Non-pigmented ciliary epithelial cell (primary cell): ENCODE measurements at places on chromosomes 6 and 20.

- DNase-seq: no peak
These were observed 865 bp upstream of the DAAM2 start for GRCh38 chr6:39791311-39791710.

GRCh38 chr6:44078827-44079671 lies 48.2 kb downstream of the MRPL14 start:
- DNase-seq: no peak

- DNase-seq: no peak
These were observed 4.3 kb downstream of the VAPB start for GRCh38 chr20:58393299-58393698.

GRCh38 chr6:87071683-87072082 lies 23.2 kb downstream of the CGA start:
- DNase-seq: no peak

GRCh38 chr6:456358-456867 lies 64.9 kb downstream of the IRF4 start:
- no peak for DNase-seq
